ENCODE measurements at places on chromosomes 11 and 22.
A peak's percentile ranks its signal among the peaks of the same experiment; 100 is the strongest.

DNA sequence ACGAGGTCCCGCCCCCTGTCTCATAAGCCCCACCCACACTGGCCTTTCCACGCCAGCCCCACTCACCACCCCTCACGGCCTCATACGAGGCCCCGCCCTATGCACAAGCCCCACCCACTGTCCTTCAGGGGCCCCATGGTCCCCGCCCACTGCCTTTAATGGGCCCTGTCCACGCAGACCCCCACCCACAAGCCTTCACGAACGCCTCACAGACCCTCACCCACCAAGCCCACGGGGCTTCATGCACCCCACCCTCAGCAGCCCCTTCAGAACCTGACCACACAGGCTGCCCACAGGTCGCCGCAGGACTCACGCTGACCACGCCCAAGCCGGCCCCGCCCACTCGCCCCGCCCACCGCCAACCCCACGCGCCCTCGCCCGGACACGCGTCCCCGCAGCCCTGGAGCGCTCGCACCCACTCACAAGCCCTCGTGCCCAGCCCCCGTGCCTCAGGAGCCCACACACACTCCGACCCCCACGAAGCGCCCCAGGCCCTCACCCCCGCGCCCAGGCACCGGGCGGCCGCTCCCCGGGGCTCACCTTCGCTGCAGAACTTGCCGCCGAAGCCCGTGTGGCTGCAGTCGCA, 10.5 kb downstream of the NRXN2 start:
- DNase-seq = peak; percentile 17

GRCh38 chr11:44671234-44671633, 55.5 kb upstream of the TSPAN18 start:
- no peak for DNase-seq

DNA sequence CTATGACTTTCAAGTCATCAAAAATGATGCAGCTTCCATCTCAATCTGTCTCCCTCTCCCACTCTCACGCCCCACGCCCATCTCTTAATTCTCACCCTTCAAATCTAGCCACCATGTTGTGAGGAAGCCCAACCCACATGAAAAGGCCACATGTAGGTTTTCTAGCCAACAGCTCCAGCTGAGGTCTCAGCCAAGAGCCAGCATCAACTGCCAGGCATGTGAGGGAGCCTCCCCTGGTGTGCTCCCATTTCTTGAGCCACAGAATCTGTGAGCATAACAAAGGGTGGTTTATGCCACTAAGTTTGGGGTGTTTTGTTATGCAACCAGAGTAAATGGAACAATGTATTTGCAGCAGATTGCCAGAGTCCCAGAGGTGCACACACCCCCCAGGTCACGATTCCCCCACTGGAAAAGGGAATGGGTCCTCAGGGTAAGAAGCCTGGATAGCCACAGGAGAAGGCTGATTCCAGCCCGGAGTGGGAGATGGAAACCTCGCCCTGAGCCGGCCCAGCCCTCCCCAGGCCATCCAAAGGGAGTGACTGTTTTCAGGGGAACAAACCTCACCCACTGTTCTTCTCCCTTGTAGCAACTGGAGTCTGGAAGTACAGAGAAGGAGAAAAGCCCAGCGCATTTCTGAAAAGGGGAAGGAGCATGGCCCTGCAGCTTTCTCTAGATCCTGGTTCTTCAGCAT, 20.0 kb upstream of the LINC01488 start:
- DNase-seq = no peak

DNA sequence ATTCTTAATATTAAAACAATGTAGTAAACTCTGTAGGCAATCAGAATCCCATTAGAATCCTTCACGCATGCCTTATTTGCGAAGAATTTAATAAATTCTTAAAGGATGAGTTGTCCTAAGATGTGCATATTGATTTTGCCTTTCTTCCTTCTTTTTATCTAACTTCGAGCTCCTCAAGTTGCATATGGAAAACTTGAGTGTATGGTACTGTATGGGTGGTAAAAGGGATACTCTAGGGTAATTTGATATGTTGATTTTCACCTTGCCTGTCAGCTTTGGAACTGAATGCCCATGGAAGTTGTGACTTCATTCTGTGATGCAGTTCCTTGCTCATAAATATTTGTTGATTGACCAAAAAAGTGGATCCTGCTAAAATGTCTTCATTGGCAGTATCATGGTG, 193.8 kb downstream of the DDX10 start:
- DNase-seq = no peak

Data from activated CD4-positive, alpha-beta T cell treated with anti-CD3 and anti-CD28 coated beads, Interleukin-2, amount 50 U/mL, for 48 hours (primary cell).